ENCODE measurements at places on chromosomes 4 and X. TPM values are rescaled to one million over a fixed set of nuclear protein-coding genes. Genes with fewer than 3 reads are reported as not detected.
A peak's percentile ranks its signal among the peaks of the same experiment; 100 is the strongest.

- DNase-seq = no peak
These were observed 73.2 kb downstream of the HOPX start for GRCh38 chr4:56607926-56608325.

GRCh38 chr4:121977251-121978171 is 25.7 kb upstream of the TRPC3 start:
- peak; percentile 7 for DNase-seq

DNA sequence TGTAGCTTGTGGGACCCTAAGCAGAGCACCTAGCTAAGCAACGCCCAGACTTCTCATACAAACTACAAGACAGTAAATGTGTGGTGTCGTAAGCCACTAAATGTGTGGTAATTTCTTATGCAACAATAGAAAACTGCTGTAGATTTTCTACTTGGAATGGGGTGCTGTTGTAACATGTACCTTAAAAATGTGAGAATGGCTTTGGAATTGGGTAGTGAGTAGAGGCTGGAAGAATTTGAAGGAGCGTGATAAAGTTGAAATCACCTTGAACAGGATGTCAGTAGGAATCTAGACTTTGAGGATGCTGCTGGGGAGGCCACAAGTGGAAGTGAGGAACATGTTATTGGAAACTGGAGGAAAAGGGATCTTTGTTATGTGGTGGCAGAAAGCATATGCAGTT is 43.2 kb upstream of the FUNDC1 start:
- no peak for DNase-seq

GRCh38 chr4:174521800-174522182 is 497 bp downstream of the HPGD start:
- DNase-seq = no peak

DNA sequence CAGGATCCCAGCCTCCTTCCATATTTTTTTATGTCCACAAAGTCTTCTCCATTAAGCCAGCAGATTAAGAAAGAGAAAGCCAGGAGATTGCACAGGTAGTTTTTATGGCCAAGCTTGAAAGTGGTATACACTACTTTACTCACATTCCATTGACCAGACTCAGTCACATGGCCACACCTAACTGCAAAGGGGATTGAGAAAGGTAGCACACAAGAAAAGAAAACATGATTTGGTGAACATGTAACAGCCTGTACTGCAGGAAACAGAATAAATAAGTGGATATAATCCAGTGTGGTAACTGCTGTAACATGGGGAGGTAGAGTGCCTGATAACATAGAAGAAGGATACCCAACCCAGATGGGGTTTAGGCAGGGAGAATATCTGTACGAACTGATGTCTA is 43.9 kb downstream of the HOPX start:
- no peak for DNase-seq

Gene L1CAM
- 58.0 TPM for total RNA-seq

Gene P2RY4
- not detected for total RNA-seq
